Activated CD8-positive, alpha-beta memory T cell treated with anti-CD3 and anti-CD28 coated beads for 4 hours (primary cell): ENCODE measurements at places on chromosomes 6 and 20.
A peak's percentile ranks its signal among the peaks of the same experiment; 100 is the strongest.

DNA sequence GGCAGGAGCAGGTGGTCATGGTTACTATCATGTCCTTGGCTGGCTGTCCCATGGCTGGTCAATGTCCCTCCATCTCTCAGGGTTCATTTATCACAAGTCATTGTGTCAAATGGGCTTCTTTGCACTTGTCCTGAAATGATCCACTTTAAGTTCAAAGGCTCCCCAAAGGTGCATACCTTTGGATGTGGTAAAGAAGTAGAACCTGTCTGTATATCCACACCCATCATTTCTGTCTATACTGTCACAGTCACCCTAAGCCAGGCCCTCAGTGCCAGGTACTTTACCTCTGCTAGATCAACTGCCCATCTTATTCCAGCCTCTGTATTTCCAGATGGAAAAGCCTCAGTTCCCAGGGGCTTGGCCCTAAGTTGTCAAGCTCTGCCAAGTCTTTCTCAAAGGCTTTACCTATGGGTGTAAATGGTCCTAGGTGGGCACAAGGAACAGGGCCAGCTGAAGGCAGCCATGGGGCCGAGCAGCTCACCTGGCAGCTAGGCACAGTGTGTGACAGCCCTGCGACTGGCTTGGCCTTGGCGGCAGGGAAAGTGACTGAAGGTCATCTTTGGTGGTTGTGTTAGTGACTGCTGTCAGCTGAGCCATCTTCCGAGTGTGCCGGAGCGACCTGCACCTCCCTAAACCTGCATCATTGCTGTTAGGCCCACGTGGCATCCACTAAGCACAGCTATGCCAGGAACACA lies 198.4 kb downstream of the SYNDIG1 start:
- DNase-seq: no peak

DNA sequence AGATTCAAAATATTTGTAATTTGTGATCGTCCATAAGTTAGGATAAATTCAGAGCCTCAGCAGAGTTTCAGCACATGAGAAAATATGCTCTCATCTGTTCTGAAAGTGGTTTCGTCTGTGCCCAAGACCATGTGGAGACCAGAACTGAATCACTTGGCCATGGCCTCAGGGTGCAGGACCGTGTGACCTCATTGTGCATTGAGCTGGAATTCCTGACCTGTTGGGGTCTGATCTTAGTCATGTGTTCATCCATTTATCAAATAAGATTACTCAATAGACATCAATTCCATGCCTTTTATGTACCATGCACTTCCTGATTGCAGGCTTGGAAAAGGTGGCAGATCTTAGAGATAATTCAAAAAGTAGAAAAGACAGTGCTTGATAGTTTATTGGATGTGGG lies 680.5 kb downstream of the QKI start:
- DNase-seq: no peak

DNA sequence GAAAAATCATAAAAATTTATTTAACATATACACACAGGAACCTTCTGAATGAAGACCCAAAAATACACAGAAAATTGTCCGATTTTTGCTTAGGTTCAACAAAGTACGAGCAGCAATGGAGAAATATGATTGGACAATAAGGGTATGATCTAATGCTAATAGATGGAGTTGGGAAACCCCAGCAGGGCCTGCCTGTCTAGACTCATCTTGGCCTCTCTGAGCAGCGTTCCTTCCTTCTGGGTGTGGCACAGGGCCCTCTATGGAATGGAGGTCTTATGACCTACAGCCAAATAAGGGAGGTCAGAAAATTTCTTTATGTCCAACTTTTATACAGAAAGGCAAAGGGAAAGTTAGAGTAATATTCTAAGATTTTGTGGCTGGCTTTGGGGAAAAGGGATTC lies 27.7 kb upstream of the ENPP4 start:
- no peak for DNase-seq

DNA sequence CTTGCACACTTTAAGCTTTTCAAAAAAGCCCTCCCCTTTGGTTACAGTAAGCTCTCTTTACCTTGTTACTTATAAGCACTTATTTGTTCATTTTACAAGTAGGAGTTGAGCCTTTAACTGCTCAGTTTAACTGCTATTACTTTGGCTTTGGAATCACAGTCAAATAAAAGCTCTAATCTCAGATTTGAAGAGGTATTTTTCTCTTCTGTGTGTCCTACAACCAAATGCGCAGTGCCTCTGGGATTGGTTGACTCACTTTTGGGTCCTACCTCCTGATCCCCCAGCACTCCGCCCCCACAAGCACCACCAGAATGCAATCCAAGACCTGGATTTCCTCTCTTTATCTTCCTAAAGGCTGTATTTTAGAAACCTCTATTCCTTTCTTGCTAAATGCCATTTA lies 2.5 kb downstream of the NCOA7 start:
- no peak for DNase-seq

GRCh38 chr6:45657226-45657625 lies 279.5 kb upstream of the SUPT3H start:
- no peak for DNase-seq

DNA sequence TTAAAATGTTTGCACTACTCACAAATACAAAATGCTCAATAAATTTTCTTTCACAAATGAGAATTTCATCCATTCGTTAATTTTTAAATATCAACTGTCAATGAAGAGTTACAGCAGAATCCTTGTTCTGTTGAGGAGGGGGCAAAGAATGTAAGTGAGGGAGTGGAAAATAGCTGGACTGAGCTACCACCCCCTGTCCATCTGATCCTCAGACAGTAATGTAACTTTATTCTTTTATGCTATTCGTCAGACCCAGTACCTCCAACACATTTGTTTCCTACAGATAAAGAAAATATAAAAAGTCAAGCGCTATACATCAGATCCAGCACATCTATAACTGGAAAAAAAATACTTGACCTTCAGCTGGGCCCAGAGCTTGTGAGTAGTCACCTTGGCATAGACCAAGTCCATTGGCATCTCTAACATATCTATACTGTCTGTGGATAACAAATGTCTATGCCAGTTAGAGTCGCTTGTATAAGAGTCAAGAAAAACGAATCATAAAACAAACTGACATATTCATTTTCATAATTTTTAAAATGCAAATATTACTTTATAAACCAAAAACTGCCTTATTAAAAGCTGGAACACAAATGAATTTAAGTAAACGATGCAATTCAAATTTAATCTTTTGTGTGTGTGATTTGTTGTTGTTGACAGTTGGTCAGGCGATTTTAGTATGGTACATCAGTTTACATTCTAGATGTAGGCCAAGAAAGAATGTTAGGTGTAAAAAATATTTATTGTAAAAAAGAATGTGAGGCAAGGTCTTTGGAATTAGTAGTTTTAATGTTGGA lies 57.2 kb upstream of the HFE start:
- DNase-seq: no peak

GRCh38 chr20:39800548-39800947 lies 838.4 kb downstream of the DHX35 start:
- no peak for DNase-seq

GRCh38 chr6:140923048-140923447 lies 1209.7 kb upstream of the GJE1 start:
- no peak for DNase-seq

- no peak for DNase-seq
Observed at GRCh38 chr6:44291841-44292240, 21.3 kb downstream of the AARS2 start.

GRCh38 chr20:63226042-63226943 lies 9.4 kb upstream of the BIRC7 start:
- DNase-seq: no peak

GRCh38 chr20:59825944-59826759 lies 107.3 kb downstream of the SYCP2 start:
- DNase-seq: no peak

DNA sequence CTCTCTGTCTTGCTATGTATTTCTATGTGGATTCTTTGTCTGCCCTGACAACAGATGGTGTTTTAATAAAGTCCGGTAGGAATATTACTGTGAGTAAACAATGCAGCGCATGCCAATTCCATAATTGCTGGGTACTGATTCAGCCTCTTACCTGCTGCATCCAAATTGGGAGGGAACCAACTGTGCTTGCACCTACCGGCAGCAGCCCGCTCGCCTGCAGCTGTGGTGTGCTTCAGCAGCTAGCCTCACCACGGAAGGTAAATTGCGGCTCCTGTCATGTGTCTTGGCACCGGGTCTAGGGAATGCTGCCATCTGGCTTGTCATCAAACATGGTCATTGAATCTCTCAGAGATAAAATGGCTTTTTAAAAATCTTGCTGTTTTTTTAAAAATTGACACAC lies 704.8 kb upstream of the SLC35B3 start:
- no peak for DNase-seq

- DNase-seq: no peak
Observed at GRCh38 chr20:25233016-25233772, 14.7 kb upstream of the PYGB start.

- peak; percentile 57 for DNase-seq
Observed at GRCh38 chr6:28944412-28944865, 20.7 kb upstream of the TRIM27 start.

DNA sequence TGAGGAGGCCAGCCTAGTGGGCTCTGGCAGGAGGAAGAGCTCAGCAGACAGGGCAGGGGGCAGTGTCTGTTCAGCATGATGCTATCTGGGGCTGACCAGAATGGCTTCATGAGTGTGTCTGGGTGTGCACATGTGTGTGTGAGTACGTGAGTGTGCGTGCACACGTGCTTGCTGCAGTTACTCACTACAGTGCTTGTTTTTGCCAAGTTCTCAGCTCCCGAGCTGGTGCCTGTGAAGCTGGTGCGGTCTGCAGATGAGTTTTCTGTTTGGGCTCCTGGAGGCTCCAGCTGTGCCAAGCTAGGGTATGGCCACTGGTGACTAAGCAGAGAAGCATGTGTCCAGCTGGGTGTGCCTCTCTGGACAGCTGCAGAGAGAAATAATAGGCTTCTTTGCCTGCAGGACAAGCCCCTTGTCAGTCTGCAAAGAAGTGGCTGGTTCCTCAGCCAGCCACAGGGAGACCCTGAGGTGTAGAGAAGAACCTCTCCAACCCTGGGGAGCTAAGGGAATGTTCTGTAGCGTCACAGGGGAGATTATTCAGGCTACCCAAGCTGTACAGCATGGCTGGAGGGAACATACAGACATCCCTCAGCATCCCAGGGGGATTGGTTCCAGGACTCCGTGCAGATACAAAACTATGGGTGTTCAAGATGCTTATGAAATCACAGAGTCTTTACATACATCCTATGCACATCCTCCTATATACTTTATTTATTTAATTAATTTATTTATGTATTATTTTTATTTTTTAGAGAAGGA lies 40.2 kb upstream of the FAM50B start:
- DNase-seq: no peak

GRCh38 chr6:49553384-49553783 lies 2.9 kb downstream of the C6orf141 start:
- DNase-seq: no peak

DNA sequence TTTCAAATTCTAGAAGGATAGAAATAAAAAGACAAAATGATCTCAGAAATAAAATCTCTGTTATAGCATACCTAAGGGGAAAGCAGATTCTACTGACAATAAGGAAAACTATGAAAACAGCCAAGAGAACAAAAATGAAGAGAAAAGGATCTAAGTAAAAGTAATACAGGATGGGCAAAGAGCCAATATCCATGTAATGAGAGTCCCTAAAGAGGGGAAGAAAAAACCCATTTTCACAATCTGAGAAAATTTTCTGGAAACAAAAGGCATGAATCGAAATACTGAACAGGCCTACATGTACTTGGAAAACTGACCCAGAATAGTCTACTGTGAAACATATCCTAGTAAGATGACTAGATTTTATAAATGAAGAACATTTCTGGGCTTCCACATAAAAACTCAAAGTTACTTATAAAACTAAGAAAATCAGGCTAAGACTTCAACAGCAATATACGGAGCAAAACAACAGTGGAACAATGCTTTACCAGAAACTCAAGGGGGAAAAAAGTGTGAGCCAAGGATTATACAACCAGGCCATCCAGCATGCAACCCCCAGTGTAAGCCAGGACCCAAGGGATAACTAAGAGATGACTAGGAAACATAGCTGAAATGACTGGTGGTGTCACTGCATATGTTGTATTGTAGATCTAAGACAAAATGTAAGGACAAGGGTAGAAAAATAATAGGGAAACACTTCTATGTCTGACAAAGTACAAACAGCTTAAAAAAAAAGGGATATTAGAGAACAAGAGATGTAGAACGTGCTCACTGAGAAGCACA lies 10.2 kb downstream of the NAPB start:
- no peak for DNase-seq

DNA sequence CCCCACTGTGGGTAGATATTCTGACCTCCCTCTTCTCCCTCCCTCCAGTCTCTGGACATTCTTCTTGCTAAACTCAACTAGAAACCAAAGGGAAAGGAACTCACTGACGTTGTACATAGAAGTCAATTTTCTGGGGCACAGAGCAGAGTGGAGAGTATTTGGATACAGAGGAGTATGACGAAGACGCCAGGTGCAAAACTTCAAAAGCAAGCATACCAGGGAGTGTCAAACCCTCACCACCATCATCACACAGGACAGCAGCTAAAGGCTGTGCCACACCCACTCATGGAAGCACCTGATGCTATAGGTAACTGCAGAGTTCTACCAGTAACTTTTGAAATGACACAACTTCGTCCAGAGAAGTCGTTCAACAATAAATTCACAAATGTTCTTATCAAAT lies 64.8 kb downstream of the FYN start:
- no peak for DNase-seq

DNA sequence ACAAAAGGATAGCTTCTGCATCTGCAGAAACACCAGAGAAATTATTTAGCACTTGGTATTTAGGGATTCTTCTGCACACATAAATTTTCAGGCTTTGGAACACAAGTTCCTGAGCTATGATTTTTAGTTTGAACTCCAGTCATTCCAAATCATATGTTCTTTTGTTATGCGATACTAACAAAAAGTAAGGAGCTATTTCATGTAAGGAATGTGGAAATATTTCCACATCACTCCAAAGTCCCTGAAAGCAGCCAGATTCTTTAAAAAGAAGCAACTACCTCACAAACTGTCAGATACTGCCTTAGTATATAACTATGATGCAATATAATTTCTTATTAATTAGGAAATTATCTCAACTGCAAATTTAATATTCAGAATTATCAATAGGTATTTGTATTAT lies 106.9 kb downstream of the RNGTT start:
- DNase-seq: no peak

GRCh38 chr6:17202526-17202925 lies 78.6 kb upstream of the RBM24 start:
- no peak for DNase-seq

GRCh38 chr20:4063631-4064030 lies 48.3 kb upstream of the RNF24 start:
- DNase-seq: no peak

DNA sequence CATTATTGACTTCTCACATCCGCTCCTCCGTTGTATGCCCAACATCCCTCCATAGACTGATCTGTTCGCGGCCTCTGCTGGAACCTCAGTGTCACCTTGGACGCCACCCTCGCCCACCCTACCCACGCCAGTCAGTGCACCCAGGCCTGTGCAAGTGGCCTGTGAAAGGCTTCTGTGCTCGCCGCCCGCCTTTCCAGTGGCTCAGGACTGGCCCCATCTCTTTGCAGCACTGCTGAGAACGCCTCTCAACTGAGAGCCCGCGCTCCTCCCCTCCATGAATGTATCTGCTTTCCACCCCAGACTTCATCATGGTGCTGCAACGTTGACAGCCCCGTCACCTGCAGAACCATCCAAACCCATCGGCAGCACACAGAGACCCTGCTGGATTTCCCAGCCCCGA lies 227.3 kb upstream of the QKI start:
- no peak for DNase-seq

- DNase-seq: no peak
Observed at GRCh38 chr6:37105148-37106050, 64.6 kb upstream of the PIM1 start.

GRCh38 chr6:98828211-98828788 lies 6.1 kb upstream of the POU3F2 start:
- DNase-seq: no peak
